WTC11 (cell line): ENCODE measurements at places on chromosomes 7 and 10. TPM values are rescaled to one million over a fixed set of nuclear protein-coding genes. Genes with fewer than 3 reads are reported as not detected.

GRCh38 chr7:45922810-45923209, 1.7 kb upstream of the IGFBP3 start:
- DNase-seq, result no peak

GRCh38 chr10:132365102-132365501, 31.9 kb upstream of the PWWP2B start:
- no peak for DNase-seq

DNA sequence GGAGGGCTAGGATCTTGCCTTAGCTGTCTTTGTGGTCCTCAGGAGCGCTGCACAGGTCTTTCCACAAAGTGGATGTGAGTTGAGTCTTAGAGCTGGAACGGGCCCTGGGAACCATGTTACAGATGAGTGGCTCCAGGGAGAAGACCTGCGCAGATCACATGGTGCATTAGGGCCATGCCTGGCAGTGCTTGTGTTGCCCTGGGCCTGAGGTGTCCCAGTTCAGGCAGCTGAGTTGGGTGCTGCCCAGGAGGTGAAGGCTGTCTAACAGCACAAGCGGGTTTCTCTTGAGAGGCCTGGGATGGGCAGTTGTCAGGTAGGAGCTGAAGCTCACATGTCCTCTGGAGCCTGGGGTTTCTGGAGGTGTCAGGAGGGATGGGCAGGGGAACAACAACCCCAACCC, 33.7 kb upstream of the ANKRD2 start:
- no peak for DNase-seq

Gene KLF14
- not detected in 3 replicates for total RNA-seq

- DNase-seq, result no peak
Observed at GRCh38 chr7:147432576-147432975, 1158.0 kb upstream of the C7orf33 start.

Gene HTR7
- 8.9 to 11.2 TPM (median 9.3 TPM) in 3 replicates for total RNA-seq

Gene FFAR4
- total RNA-seq, result 0.07 to 0.15 TPM in 2 of 3 replicates, not detected in the other

Gene ANKRD61
- total RNA-seq, result not detected in 3 replicates

DNA sequence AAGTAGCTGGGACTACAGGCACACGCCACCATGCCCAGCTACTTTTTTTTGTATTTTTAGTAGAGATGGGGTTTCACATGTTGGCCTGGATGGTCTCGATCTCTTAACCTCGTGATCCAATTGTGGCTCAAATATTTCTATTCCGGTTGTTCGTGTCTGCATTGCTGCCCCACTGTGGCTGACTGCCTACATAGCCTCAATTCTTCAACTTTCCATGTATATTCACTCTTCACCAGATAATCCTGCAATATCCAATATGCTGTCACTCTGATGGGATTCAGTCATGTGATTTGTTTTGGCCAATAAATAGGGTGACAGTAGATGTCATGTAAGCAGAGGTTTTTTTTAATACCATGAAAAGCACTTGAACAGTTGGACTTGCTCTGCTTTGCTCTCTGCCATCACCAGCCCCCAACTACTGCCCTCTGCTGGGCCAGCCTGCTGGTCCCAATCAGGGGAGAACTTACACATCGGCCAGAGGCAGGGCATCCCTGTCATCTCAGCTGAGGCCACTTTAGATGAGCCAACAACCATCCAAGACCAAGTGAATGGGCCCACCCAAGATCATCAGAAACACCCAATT, 56.7 kb downstream of the NSUN6 start:
- DNase-seq, result peak; percentile 57
